ENCODE measurements at places on chromosomes 4 and X.

DNA sequence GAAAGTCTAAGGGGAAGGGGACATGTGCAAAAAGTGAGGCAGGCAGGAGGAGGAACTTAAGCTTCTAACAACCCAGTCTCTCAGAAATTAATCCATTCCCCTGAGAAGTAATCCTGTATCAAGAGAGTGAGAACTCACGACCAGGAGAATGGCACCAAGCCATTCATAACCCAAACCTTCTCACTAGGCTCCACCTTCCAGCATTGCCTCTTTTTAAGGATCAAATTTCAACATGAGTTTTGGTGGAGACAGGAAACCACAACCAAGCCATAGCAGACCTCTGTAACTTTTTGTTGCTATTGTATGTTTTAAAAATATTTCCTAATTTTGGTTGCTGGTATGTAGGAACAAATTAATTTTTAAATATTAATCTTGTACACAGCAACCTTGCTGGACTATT, 32.8 kb downstream of the PASD1 start:
- no peak for DNase-seq

DNA sequence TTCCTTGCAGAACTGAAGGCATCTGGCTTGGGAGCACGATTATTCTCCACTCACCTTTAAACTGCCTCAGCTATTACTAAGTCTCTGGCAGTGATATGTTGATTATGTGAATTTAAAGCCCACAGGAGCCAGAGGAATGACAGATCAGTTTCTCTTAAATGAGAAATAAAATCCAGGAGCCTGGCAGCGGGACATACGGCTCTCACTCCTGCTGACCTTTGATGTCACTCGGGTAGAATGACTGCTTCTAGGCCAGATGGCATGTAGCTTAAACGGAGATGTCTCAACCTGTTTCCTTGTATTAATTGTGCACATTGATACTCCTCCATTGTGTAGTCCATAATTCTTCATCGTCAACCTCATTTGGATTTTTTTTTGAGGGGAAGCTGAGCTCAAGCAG, 4.0 kb upstream of the CBLL2 start:
- DNase-seq, result no peak

- peak; percentile 76 for DNase-seq
These were observed 29.6 kb downstream of the REST start for GRCh38 chr4:56937262-56937661.

DNA sequence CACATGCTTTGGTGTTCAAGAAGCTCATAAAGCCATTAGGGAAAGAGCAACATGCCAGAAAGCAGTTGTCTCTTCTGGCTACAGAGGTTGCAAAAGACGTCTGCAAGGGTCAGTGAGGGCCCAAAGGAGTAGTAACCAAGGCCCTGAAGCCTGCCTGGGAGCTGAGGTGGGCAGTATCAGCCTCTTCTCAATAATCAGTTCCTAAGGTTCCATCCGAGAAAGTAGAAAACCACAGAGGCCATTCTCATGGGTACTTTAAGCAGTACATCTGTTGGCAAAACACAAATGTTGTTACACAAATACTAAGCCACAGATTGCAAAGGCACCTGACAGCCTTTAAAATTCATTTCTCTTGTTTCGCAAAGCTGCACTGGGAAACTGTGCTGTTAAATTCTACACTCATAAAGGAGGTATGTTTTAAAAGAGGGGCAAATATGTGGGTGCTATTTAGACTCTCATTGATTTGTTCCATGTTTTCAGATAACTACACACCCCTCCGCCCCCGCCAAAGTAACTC, 37.7 kb downstream of the MECP2 start:
- no peak for DNase-seq

DNA sequence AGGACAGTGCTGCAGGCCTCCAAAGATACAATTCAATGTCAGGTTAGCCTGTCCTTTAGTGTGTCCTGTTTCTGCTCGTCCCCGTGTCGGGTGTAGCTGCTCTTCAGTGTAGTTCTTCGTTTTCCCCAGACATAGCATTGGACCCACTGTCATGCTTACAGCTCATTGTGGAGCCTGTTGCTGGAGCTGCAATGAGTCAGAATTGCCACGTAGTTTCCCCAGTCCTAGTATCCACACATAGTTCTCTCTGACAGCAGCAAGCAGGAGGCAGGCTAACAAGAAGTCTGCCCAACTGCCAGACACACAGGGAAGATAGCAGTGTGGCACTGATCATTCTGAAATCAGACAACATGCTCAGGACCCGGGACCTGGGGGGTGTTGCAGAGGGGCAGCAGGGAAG, 49.2 kb downstream of the MOSPD2 start:
- peak; percentile 71 for DNase-seq

GRCh38 chr4:185782523-185782922, 29.5 kb downstream of the SORBS2 start:
- DNase-seq, result peak; percentile 53

GRCh38 chrX:119762718-119763117, 4.3 kb downstream of the SOWAHD start:
- DNase-seq, result no peak

DNA sequence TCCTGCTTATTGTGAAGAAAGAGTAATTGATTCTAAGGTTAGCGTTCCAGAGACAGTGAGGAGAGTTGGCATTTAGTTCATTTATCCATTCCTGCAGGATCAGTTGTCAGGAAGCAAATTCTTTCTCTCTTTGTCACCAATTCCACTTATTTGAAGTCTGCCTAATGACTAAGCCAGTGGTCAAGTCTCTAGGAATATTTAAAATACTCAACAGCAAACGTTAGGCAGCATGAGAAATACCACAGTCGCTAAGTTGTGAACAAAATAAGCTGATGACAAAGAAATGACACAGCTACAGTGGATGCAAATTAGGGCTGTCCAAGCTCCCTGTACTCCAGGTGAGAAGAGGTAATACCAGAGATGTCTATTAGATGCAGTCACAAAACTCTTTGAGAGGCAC, 6.6 kb upstream of the MAGEB17 start:
- no peak for DNase-seq

DNA sequence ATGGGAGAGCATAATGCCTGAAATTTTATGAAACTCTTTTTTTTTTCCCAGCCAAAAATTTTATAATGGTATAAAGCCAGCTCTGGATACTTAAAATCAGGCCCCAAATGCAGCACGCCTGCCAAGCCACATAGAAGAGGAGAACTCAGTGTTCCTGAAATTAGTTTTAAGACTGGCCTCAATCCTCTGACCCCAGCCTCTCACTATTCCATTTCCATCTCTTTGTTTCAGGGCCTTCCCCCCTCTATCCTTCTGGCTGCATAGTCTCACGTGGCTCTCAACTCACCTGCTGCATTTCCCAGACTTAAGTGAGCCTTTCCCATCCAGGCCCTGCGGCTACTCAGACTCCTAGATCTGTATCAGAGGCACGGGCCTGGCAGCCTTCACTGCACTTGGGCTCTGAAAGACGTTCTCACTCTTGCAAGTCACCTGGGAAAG, 5.2 kb upstream of the CBR4 start:
- no peak for DNase-seq

DNA sequence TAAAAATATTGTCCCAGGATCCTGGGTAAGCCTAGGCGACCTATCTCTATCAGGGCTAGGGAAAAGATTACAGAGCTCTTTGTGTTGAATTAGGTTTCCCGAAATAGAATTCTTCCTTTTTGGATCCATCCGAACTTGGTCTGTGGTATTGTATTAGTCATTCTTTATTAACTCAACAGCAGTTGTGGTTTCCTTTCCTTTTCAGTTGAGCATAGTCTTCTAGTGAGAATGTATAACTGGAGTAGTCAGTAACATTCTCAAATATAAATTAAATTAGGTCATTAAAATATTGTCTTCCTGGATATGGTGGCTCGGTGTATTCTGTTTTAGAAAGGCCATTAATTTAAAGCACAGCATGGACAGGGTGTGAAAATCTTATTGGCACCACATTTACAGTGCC, 520.4 kb downstream of the NLGN4X start:
- no peak for DNase-seq

GRCh38 chr4:179695175-179695574, 2252.9 kb upstream of the AGA start:
- no peak for DNase-seq

DNA sequence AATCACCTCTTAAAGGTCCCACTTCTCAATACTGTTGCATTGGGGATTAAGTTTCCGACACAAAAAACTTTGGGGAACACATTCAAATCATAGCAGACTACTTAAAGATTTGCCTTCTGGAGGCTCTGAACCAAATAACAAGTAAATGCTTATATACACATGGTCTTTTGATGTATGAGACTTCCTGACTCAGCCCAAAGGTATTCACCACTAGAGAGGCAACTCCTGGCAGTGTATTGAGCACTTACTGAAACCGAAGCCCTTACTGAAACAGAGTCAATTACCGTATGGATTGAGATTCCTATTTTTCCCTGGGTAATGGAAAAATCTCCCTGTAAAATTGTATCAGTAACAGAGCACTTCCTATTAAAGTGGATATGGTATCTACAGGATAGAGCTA, 45.4 kb downstream of the ZCCHC13 start:
- DNase-seq, result no peak

DNA sequence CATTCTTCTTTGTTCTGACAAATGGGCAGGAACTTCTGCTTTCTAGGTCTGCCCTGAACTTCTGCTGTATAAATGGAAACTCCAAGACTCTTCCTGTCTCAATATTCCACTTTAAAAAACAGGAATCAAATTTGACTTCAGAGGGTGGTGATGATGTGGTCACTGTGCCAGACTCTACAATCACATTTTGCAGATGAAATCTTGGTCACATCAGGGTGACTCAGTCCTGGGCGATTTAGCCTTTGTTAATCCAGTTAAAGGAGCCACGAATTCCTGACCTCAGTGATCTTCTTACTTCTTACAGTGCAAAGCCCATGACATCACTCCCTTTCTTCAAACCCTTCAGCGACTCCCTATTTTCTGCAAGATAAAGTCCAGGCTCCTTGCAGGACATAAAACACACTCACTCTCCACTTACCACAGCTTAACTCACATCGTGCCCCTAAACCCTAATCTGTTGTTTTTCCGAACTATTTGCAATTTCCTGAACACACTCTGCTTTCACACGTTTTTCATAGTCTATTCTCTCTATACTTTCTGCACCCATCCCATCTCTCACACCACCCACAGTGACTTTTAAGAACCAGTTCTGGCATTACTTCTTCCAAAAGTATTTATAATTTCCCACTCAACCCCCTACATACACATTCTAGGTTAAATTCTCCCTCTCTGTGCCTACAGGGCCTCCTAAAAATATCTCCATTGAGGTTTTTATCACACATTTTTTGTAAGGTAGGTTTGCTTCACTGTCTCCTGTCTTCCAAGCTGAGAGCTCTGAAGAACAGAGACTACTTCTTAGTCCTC, 11.1 kb downstream of the GASK1B start:
- DNase-seq, result peak; percentile 95

DNA sequence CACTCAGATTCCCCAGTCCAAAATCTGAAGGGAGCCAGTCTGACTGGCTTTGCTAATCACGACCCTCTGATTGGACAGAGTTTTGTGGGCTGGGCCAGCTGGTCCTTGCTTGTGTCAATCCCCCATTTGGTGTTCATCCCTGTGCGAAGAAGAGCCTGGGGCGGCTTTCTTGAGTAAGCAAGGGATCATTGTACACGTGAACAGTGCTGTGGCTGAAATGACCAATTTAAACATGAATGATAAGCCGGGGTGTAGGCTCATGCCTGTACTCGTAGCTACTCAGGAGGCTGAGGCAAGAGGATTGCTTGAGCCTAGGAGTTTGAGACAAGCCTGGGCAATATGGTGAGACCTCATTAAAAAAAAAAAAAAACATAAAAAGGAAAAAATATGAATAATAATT, 379.1 kb downstream of the RAPGEF2 start:
- DNase-seq, result no peak

- DNase-seq, result no peak
These were observed 212.4 kb upstream of the PACRGL start for GRCh38 chr4:20487852-20488251.

DNA sequence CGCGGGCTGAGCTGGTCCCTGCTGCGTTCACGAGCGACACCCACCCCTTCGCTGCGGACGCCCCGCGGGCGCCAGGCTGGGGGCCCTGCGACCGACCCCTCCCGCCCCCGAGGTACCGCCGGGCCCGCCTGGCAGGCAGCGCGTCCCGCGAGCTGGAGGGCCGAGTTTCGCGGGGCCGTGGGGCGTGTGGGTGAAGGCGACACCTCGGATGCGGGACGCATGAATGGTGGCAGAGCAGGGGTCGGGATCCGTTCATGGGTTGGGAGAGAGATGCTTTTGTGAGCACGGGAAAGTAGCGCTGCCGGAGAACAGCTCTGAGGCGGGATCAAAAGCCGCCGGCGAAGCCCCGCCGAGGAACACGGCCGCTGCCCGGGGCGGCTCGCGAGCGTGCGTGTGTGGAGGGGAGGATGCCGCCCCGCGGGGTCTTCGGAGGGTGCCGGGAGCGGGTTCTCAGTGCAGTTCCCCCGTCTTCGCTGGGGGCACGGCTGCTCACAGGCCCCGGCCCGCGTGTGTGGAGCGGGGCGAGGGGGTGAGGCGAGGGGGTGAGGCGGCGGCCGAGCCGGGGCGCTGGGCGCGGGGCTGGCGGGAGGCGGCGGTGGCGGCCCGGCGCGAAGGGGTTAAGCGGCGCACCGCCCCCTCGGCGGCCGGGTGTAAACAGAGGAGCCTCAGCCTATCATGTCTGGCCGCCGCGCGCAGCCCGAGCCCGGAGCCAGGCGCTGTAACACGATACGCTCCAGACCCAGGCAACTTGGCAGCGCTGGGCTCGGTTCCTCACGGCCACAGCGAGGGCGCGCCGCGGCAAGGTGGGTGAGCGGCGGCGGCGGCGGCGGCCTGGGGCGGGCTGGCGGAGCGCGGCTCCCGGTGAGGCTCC, 205.3 kb downstream of the TENM3 start:
- peak; percentile 92 for DNase-seq

- peak; percentile 32 for DNase-seq
These were observed 14.8 kb upstream of the SPON2 start for GRCh38 chr4:1187182-1187581.

DNA sequence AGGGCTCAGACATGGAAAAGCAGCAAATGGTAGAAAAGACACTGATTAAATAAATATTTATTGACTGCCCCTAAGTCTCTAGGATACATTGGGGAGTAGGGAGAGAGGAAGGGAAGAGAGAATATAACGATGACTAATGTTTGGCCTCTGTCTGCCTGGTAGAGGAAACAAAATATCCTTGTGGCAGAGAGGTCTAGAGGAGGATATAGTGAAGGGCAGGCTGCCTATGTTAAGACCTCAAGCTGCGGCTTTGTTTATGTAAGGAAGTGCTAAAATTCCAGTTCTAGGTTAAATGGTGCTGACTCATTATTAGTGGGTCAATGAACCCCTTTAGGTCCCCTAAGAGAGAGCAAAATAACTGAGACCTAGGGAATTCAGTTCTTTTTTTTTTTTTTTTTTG, 427.3 kb upstream of the FTHL17 start:
- peak; percentile 1 for DNase-seq

DNA sequence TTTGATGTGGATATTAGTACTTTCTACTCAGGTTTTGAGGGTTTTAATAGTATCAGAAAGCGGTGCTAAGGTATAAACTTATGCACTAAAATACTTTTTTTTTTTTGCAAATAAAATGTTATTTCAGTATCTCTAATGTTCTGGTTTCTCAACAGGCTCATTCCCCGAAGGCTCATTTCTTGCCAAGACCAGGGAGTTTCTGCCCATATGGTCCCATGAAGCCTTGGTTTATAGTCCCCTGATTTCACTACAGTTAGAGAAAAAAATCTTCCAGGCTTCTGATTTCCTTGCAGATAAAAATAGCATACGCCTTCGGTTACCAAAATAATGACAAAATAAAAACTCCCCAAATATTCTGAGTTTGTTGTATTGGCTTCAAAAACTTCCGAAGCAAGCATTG, 814.2 kb upstream of the PABPC4L start:
- DNase-seq, result no peak
